Activated CD8-positive, alpha-beta memory T cell treated with anti-CD3 and anti-CD28 coated beads, Interleukin-2, amount 10 ng/mL, durations not matched to agents 7 days and 5 days (primary cell): ENCODE measurements at places on chromosomes 3 and 15. TPM values are rescaled to one million over a fixed set of nuclear protein-coding genes. Genes with fewer than 3 reads are reported as not detected.

- DNase-seq = no peak
Observed at GRCh38 chr3:171358181-171358880, 101.9 kb downstream of the TNIK start.

DNA sequence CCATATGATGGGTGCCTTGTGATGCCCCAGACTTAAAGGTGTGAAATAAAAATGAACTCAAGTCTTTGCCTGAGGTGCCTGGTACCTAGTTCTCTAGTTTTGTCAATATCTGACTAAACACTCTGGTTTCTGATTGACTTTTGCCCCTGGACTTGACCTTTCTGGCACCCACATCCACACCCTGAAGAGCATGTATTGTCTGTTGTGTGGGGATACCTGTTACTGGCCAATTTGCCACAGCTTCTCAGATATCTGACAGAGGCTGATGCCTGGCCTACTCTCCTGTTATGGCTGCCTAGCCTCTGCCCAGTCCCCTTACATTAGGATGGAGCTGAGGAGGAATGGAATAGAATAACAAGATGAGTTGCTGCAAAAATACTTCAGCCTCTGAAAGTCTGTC, 3.6 kb downstream of the ZBTB38 start:
- DNase-seq = no peak

- no peak for DNase-seq
Observed at GRCh38 chr3:165254812-165255211, 58.6 kb upstream of the SLITRK3 start.

- peak; percentile 97 for DNase-seq
Observed at GRCh38 chr3:46987743-46988401, 8.4 kb downstream of the NBEAL2 start.

GRCh38 chr3:7385635-7386034, 524.7 kb downstream of the GRM7 start:
- DNase-seq = no peak

Gene BNC1
- not detected for total RNA-seq

Gene SLC22A13
- 1.1 TPM for total RNA-seq

Gene ARGFX
- not detected for total RNA-seq
